ENCODE measurements at places on chromosomes 1 and 21. TPM values are rescaled to one million over a fixed set of nuclear protein-coding genes. Genes with fewer than 3 reads are reported as not detected.

REN gene
- total RNA-seq = 0.77 TPM

UBE2J2 gene
- 37.2 TPM for total RNA-seq

DRAXIN gene
- 0.12 TPM for total RNA-seq

LCE1A gene
- total RNA-seq = not detected

ZCCHC17 gene
- total RNA-seq = 50.0 TPM

LRRC39 gene
- total RNA-seq = 0.44 TPM

DENND2C gene
- 1.6 TPM for total RNA-seq

GJA4 gene
- total RNA-seq = not detected

TNFRSF8 gene
- 0.37 TPM for total RNA-seq

C1orf116 gene
- under 0.01 TPM for total RNA-seq

SH2D5 gene
- 29.5 TPM for total RNA-seq

SLC35D1 gene
- 20.4 TPM for total RNA-seq

KRTAP8-1 gene
- not detected for total RNA-seq

CADM3 gene
- total RNA-seq = 0.22 TPM
